CD4-positive, alpha-beta T cell treated with Interferon alpha-2 for 1 hour (primary cell): ENCODE measurements at places on chromosomes 12 and 14.

- no peak for DNase-seq
Measured at GRCh38 chr14:61644175-61644574, 51.1 kb upstream of the HIF1A start.

DNA sequence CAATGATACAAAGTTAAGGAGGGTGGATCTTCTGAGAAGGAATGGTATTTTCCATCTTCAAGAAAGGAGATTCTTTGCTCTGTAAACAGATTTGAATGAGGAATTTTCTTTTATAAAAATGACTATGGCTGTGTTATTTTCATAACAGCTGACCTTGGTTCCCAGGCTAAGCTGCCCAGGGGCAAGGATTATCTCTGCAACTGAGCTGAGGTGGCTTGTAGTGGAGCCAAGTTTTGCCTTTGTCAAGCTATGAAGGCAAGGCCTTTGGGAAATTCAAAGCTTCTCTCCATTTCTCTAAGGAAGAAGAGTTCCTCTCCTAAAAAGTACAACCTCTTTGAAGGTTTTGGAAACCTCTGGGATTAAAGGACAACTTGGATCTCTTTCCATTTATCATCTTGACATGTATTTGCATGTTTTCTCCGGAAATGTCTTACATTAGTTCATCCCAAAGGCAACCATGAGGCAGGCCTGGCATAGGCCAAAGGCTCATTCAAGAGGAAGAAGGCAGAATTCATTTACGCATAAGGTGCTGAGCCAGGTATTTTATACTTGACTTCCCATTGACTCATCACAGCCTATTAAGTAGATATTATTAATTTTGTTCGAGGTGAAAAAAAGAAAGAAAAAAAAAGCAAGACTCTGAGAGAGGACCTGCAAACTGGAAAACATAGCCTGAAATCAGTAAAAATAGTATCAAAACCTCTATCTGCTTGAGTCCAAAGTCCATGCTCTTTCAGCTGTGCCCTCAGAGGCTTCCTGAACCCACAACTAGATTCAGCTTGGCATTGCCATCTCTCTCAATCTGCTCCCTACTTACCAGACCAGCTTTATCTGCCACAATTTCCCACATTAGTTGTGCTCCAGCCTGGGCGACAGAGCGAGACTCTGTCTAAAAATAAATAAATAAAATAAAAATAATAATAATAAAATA lies 24.0 kb upstream of the CKAP4 start:
- no peak for DNase-seq

- DNase-seq, result peak; percentile 65
Measured at GRCh38 chr12:54251667-54252284, 28.1 kb downstream of the CBX5 start.

- DNase-seq, result no peak
Measured at GRCh38 chr12:40376533-40377267, 151.9 kb downstream of the LRRK2 start.

- DNase-seq, result no peak
Measured at GRCh38 chr12:49777341-49777740, 36.0 kb downstream of the TMBIM6 start.

- DNase-seq, result no peak
Measured at GRCh38 chr12:126106706-126107105, 1041.5 kb downstream of the AACS start.

DNA sequence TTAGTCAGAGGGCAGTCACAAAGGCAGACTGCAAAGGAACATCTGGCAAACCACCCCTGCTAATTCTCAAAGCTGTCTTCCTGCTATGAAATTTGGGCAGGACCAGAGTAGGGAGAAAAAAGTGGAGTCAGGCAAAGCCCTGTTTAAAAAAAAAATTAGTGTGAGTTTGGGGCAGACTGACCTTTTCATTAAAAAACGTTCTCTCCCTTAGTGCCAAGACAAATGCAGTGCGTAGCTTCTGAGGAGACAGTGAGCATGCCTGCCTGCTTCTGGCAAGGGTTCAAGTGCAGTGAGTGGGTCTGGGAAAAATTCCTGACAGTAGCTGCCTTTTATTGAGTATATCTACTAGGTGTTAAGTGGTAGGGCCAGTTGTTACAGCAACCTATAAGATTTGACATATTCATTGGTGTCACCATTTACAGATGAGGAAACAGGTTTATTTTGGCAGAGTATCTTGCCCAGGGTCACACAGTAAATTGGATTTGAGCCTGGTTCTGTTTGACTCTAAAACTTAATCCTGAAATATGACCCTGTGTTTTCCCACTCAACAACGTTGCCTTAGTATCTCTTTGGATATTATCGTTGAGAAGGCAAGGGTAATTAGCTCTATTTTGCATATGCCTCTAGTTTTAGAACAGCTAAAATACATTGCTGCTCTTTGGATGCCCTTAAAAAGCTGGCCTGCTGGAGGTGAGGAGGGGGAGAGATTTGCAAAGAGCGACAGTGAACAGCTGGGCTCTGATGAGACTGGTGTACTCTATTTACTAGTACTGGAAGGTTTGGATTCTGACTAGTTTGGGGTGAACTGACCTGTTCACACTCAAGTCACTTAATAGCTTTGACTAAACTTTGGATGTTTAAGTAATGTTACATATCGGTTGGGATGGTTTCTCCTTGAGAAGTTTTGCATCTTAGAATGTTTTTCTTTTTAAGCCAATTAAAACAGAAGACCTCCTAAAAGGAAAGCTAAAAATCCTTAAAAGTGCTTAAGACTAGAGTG lies 72.8 kb downstream of the PAPOLA start:
- no peak for DNase-seq

DNA sequence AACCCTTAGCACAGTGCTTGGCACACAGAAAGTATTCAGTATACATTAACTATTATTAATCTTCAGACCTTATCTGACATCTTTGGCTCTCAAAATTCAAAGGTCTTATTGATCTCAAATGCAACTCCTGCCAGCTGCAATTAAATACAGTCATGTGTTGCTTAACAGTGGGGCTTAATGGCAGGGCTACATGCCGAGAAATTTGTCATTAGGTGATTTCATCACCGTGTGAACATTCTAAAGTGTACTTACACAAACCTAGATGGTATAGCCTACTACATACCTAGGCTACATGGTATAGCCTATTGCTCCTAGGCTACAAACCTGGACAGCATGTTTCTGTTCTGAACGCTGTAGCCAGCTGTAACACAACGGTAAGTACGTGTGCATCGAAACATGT lies 156.3 kb upstream of the TMCC3 start:
- no peak for DNase-seq

- no peak for DNase-seq
Measured at GRCh38 chr12:24748326-24748725, 200.6 kb downstream of the BCAT1 start.

DNA sequence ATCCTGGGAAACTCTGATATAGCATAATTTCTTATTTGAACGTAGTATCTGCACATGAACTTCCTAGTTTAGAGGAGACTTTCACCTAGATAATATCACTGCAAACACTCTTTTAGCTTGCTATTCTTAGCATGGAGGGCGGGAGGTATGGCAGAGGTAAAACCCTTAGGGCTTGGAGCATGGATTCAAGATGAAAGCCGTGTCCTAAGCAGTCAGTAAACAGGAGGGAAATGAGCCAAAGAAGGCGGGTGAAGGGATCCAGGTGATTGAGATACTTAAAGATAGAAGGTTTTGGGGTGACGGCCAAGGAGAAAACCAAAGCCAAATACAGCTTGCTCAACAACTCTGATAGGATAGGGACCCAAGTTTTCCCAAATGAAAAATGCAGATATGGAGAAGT lies 107.1 kb upstream of the BCAT1 start:
- DNase-seq, result no peak

DNA sequence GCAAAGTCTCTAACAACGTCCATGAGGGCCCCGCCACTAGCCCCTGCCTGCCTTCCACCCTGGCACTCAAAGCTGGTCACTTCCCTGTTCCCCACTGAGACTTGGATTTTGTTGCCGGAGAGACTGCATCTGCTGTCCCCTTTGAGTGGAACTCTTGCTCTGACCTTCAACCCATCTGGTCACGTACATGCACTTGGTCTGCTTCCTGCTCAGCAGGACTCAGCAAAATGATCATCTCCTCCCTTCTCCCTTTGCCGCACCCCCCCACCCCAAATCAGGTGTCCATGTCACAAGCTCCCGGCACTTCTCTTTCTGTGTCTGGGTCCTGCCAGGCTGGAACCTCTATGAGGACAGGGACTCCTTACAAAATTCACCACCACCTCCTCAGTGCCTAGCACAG lies 180.9 kb downstream of the CHST11 start:
- no peak for DNase-seq

- DNase-seq, result no peak
Measured at GRCh38 chr12:68856510-68856909, 48.5 kb downstream of the MDM2 start.

- DNase-seq, result no peak
Measured at GRCh38 chr12:22173177-22173576, 127.2 kb downstream of the CMAS start.

DNA sequence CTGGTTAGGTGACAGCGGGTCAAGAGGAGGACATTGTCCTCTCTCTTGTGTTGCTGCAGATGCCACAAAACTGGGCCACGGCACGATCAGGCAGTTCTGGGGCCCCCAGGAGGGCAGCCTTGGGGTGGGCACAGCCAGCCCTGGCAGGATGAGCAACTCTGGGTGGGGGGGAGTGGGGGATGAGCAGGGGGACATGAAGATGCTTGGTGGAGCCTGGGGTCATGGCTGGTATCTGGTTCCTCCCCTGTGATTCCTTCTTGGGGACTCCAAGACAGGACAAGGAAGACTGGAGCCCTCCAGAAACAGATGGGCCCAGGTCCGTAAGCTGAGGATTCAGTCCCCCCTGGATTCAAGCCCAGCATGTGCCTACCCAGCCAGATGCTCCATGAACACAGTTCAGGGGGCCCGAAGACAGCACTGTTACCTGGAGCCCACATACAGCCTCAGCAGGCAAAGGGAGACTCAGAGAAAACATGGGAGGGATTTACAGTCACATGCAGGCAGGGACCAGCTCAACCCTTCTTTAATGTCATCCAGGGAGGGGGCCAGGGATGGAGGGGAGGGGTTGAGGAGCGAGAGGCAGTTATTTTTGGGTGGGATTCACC lies 10.4 kb downstream of the SERPINA1 start:
- no peak for DNase-seq

DNA sequence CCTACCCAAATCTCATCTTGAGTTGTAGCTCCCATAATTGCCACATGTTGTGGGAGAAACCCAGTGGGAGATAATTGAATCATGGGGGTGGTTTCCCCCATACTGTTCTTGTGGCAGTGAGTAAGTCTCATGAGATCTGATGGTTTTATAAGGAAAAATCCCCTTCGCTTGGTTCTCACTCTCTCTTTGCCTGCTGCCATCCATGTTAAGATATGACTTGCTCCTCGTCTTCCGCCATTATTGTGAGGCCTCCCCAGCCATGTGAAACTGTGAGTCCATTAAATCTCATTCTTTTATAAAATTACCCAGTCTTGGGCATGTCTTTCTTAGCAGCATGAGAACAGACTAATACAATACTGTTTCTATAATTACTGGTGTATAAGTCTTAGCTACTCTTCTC lies 6.5 kb upstream of the BCAT1 start:
- no peak for DNase-seq

- peak; percentile 8 for DNase-seq
Measured at GRCh38 chr12:88227263-88227662, 85.2 kb downstream of the TMTC3 start.

- no peak for DNase-seq
Measured at GRCh38 chr12:126558810-126559209, 1493.6 kb downstream of the AACS start.
